ENCODE measurements at places on chromosomes 1 and 21.

- DNase-seq: no peak
These were observed 69.9 kb upstream of the LPGAT1 start for GRCh38 chr1:211900441-211900840.

DNA sequence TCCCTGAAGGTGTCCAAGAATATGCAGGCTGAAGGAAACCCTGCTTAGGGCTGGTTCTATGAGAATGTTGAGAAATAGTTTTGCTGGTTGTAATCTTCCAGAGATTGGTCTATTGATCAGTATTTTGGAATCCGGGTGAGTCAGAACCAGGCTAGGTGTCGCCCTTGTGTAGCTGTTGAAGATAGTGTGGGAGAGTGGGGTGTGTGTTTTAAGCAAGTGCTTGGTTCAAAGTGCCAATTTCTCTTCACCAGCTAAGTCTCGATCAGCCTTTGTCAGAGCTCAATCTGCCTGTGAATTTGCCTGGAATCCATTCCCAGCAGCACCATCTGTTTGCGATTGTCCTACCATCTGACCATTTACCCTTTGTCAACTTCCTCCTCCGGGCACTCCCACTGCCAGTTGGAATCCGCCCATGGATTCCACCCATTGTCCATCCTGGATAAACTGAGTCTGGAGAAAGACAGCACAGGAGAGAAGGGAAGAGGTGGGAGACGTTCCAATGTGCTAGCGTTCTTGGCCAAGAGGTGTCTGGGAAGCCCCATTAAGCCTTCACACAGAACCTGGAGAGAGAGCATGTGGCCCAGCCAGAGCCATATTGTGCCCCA, 59.4 kb upstream of the CYP2J2 start:
- DNase-seq: no peak

DNA sequence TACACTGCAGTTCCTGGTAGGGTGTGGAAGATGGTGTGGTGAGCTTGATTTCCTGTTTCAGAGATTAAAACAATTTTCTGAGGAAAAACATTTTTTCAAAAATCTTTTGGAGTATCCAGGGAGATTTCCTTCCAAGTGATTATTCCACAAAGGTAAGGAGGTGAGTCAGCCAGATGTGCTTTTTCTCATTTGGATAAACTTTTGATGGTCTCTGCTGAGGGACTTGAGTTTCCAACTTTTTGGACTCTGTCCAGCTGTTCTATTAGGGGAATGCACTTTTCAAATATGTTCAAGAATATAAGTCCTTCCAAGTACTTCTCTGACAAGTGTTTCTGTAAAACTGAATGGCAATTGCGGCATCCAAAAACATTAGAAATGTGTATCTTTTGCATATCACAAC, 628.8 kb upstream of the ADAMTS5 start:
- no peak for DNase-seq

DNA sequence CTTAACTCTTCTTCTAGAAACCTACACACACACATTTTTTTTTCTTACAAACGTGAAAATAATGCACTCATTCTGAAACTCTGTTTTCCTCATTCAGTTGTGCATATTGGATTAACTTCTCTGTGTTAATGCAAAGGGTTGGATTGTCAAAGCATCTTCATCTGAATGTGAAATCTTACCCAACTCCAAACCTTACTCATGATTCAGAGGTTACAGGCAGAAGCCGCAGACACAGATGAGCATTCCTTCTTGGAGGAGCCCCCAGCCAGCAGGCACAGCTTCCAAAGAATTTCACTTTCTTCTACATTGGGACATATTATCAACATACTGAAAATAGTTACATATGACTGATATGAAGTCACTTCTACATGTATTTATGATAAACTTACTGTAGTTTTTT, 15.7 kb downstream of the PATJ start:
- DNase-seq: no peak

DNA sequence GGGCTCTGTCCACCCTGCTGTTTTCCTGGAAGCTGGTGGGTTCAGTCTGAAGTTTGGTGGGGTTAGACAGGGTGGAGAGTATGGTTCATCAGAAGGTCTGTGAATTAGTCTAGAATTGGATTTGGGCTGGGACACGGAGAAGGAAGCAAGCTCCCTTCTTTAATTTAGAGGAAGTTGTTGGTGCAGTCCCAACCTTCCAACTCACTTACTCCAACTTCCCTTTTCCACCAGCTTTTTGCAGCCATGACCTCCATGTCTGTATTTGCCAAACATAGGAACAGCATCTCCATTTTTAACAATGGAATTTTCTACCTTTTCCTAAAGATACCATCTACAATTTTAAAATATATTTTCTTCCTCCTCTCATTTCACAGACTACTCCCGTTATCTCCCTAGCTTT, 28.5 kb upstream of the PRELP start:
- peak; percentile 55 for DNase-seq

GRCh38 chr1:203528063-203528462, 34.1 kb downstream of the OPTC start:
- no peak for DNase-seq

GRCh38 chr1:17265162-17265561, 16.3 kb downstream of the PADI3 start:
- no peak for DNase-seq

DNA sequence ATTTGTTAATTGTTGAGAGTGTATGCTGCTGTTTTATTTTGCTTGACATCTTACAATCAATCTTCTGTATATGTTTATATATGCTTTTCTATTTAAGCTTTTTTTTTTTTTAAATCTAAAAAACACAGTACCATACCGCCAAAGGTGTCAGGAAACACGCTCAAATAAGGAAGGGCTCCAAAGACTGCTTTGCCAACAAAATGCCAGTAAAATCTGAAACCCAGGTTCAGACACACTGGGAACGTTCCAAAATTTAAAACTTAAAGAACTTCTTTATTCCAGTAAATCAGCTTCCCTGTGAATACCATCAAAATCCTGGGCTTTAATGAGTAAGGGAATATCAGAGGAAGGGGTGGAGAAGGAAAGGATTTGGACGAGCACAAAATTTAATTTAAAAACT, 87.3 kb downstream of the SIM2 start:
- no peak for DNase-seq

GRCh38 chr21:27047658-27048314, 80.9 kb upstream of the ADAMTS5 start:
- DNase-seq: no peak

- no peak for DNase-seq
These were observed 203.1 kb downstream of the BARHL2 start for GRCh38 chr1:90513956-90514355.

DNA sequence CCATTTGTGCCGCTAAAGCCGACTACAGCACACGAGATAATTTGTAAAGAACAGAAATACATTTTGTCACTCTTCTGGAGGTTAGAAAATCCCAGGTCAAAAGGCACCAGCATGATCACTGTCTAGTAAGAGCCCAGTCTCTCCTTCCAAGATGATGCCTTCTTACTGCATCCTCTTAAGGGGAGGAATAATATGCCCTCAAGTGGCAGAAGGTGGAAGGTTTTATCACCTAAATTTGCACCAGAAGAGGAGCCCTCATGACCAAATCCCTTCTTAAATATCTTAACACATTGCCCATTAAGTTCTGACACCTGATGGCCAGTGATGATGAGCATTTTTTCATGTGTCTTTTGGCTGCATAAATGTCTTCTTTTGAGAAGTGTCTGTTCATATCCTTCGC, 326.7 kb upstream of the RGS18 start:
- peak; percentile 44 for DNase-seq

DNA sequence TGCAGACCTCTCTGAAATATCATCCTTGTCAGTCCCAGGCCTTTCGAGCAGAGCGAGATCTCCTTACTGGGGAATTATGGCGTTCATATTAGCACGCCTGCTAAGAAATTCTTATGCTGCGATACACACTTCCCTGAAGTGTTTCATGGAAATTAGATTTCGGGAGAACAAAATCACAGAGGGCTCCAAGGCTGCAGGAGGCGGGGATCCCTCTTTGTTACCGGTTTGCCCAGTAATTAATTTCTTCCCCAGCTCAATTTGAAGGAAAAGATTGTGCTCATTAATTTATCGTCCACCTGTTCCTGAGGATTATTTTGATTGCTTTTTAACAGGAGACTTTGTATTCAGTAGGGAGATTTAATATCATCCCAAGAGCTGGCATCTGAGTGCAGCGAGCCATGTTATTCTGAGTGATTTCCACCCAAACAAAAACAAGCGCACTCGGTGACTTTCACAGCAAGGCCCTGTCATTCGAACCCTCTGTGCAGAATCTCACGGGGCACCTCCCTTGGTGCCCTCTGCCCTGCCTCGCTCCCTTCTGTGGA, 202.3 kb upstream of the GALNT2 start:
- no peak for DNase-seq

DNA sequence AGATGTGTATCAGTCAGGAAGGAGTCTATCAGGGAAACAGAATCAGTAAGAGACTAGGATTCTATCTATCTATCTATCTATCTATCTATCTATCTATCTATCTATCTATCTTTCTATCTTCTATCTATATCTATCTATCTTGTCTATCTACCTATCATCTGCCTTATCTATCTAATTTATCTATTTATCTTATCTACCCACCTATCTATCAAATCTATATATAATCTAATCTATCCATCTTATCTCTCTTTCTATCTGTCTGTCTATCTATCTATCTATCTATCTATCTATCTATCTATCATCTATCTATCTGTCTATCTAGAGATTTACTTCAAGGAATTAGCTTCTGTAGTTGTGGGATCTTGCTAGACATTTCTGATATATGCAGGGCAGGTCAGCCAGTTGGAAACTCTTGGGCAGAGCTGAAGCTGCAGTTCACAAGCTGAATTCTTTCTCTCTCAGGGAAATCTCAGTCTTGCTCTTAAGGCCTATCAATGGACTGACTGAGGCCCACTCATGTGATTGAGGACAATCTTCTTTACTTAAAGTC, 140.2 kb upstream of the JUN start:
- no peak for DNase-seq

DNA sequence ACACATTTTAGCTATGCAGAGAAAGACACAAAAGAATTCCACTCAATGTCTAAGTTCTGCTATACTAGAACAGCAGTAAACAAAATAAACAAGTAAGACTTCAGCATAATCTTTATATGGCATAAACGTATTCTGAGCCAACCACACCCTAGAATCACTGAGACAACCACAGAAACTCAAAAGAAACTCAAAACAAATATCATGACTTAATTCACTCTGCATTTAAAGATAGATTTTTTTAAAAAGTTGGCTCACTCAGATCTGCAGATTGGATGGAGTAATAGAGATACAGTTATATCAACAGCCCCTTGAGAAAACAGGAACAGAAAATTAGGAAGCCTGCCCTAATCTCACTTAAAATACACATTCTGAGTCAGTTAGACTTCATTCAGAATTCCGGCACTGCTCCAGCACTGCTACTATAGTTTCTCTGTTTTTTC, 95.0 kb downstream of the COL24A1 start:
- no peak for DNase-seq

DNA sequence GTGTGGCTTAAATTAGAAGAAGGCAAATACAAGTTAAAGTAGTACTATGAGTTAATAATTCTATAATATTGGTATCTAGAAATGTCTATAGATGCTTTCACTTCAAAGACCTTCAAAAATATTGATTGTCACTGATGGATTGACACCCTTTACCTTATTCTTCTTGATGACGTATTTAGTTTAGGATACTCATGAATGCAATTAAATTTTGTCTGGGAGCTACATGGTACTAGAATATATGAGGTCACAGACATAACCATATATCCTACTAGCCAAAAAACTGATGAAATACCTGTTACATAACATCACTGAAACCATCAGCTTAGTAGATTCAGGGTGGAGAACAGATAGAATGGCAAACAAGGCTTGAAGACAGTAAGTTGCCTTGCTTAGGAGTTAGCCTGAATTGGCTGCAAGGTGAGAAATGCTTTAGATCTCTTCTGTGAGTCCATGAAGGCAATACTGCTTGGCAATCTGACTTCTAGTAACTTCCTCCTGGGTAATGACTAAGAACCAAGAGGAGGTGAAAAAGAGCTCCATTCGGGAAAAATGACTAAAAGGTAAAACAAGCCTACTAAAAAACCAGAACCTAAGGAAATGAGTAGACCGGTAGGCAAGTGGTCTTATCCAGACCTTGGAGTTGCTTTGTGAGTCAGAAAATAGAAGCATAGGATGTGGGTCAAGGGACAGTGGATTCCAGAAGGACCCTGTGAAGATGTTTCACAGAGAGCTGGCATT, 16.9 kb upstream of the ARHGAP29 start:
- DNase-seq: no peak

DNA sequence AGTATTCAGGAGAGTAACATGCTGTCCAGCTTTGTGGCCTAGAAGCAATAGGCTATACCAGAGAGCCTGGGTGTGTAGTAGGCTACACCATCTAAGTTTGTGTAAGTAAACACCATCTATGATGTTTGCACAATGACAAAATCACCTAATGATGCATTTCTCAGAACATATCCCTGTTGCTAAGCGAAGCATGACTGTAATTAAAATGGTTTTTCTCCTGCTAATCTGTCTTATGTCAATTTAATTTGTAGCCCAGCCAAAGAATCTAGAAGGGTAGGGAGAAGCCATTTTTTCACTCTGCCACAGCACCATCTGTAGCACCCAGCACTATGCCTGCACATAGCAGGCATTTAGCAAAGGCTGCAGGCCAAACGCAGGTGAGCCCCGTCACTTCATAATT, 2.0 kb upstream of the TTC24 start:
- DNase-seq: no peak

- no peak for DNase-seq
These were observed 35.9 kb downstream of the RGSL1 start for GRCh38 chr1:182485861-182486260.

DNA sequence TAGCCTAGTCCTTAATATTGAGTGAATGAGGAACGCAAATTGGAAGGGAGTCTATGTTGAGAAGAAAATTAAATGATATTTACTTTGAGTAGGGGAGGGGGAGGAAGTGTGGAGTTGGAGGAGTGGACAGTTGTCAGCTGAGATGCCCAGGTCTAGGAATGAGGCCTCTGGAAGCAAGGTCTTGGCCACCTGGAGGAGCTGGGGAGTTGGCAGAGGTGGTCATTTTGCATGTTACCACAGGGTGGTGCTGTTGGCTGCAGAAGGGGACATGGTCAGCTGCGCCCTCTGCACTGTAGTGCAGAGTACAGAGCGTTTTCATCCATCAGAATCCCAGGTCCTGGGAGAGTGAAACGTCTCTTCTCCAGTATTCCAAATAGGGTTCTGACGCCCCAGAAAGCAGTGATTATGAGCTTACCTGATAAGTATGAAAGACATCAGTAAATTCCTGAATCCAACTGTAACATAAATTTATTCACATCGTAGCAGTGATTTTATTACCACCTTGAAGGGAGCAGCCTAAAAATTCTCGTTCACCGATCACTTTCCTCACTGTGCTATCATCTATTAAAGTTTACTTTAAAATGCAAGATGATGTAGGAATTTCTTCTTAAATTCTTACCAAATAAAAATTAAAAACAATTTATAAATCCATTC, 13.8 kb downstream of the PARK7 start:
- peak; percentile 66 for DNase-seq

- DNase-seq: no peak
These were observed 4.5 kb upstream of the FNBP1L start for GRCh38 chr1:93443454-93443853.

- DNase-seq: no peak
These were observed 11.2 kb upstream of the PLPP3 start for GRCh38 chr1:56590520-56591011.

GRCh38 chr1:220803401-220804201, 16.9 kb downstream of the MTARC1 start:
- peak; percentile 70 for DNase-seq

Data from KBM-7 (cell line).